Activated CD8-positive, alpha-beta memory T cell treated with anti-CD3 and anti-CD28 coated beads, Interleukin-2, amount 10 ng/mL, durations not matched to agents 7 days and 5 days (primary cell): ENCODE measurements at places on chromosomes 6 and 20. TPM values are rescaled to one million over a fixed set of nuclear protein-coding genes. Genes with fewer than 3 reads are reported as not detected.

Gene SIM1
- total RNA-seq, result not detected

GRCh38 chr20:21387528-21387927 lies 9.8 kb downstream of the NKX2-4 start:
- no peak for DNase-seq

Gene C20orf144
- total RNA-seq, result 0.53 TPM

- DNase-seq, result no peak
Observed at GRCh38 chr6:157169656-157170055, 153.7 kb downstream of the TMEM242 start.

- peak; percentile 65 for DNase-seq
Observed at GRCh38 chr6:118618676-118619377, 32.6 kb downstream of the CEP85L start.

Gene DLK2
- not detected for total RNA-seq

Gene MARCKS
- total RNA-seq, result not detected

DNA sequence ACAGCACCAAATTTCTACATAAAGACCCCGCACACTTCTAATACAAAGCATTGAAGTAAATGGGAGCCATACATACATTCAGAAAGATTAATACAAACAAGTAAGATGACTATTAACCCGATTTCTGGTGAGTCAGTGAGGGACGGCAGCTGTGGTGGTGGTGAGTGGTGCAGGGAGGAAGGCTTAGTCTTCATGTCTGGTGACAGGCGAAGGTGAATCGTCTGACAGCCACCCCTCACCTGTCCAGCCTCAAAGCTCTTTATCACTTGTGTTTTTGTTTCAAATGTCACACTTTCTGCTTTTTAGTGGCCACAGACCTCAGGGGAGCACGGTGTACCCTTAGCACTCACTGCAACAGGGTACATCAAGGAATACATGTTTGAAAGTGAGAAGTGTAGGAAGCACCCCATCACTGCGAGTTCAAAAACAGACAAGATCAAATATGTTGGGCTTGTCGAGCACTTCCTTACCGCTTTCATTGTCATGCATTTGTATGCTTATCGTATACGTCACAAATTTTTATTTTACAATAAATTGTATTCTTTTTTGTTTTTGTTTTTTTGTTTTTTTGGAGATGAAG lies 63.5 kb downstream of the IRF4 start:
- DNase-seq, result peak; percentile 62

DNA sequence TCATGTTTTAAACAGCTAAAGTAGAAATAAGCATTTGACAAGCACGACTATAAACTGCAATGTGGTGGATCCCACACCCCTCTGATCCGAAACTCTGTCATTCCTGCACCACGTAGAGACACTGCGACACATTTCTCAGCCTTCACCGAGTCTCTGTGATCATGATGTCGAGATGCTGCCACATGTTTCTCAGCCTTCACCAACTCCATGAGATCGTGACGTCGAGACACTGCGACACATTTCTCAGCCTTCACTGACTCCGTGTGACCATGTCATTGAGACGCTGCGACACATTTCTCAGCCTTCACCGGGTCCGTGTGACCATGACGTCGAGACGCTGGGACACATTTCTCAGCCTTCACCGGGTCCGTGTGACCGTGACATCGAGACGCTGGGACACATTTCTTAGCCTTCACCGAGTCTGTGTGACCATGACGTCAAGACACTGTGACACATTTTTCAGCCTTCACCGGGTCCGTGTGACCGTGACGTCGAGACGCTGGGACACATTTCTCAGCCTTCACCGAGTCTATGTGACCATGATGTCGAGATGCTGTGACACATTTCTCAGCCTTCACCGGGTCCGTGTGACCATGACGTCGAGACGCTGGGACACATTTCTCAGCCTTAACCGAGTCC lies 143.0 kb downstream of the TTLL2 start:
- DNase-seq, result peak; percentile 27

Gene CST7
- 177 TPM for total RNA-seq

Gene GSTA2
- total RNA-seq, result not detected

Gene TMC2
- total RNA-seq, result not detected

Gene SCRT2
- total RNA-seq, result not detected

- no peak for DNase-seq
Observed at GRCh38 chr20:2301164-2301622, 5.4 kb downstream of the TGM3 start.

Gene SYTL3
- total RNA-seq, result 106 TPM

Gene RHAG
- total RNA-seq, result not detected

GRCh38 chr6:91268941-91269340 lies 682.1 kb upstream of the MAP3K7 start:
- DNase-seq, result no peak
